ENCODE measurements at places on chromosomes 4 and X.

GRCh38 chr4:19883841-19884240, 367.9 kb upstream of the SLIT2 start:
- no peak for DNase-seq

DNA sequence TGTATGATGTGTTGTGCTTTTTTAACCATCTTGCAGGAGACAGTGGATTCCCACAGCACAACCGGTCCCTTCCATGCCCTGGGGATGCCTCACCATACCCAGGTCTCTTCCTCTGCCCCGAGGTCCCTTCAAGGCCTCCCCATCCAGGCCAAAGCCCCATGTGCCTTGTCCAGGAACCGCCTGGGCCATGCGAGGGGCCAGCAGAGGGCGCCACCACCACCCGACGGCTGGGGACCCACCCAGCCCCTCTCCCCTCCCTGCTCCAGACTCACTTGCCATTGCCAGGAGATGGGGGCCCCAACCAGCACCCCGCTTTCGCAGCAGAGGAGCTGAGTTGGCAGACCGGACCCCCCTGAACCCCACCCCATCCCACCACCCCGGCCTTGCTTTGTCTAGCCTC, 485.5 kb downstream of the TRAM1L1 start:
- DNase-seq, result no peak

DNA sequence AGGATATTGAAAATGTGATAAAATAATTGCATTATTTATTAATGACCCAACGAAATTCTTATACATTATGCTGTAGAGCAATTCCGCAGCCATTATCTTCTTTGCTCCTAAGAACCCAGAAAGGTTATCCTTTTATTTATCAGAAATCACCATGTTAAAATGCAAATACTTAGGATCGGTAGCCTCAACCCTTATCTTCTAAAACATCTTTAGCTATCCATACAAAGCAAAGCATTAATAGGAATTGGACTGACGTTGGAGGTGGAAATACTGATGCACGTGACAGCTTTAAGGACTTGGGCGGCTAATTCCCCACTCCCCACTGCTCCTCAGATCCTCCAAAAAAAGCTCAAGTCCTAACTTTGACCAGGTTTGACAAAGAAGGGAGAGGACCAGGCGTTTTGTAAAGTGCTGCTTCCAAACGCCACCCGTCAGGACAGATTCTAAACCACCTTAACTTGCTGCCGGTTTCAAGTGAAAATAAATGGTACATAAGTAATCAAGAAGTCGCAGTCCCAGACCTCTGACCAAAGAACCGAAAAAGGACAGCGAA, 539 bp upstream of the SPCS3 start:
- DNase-seq, result no peak

DNA sequence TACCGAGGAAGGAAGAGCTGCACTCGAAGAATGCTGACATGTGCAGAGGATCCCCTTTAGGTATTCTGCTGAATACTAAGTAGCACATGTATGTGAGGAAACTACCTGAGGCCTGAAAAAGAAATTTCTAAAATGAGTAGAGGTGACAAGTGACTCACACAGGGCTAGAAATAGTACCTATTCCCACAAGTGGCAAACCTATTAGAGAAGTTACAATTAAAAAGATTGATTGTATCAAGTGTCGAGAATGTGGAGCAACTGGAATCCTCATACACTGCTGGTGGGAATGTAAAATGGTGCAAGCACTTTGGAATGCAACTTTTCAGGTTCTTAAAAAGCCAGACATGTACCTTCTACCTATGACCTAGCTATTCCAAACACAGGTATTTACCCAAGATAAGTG, 47.4 kb downstream of the CCSER1 start:
- no peak for DNase-seq

DNA sequence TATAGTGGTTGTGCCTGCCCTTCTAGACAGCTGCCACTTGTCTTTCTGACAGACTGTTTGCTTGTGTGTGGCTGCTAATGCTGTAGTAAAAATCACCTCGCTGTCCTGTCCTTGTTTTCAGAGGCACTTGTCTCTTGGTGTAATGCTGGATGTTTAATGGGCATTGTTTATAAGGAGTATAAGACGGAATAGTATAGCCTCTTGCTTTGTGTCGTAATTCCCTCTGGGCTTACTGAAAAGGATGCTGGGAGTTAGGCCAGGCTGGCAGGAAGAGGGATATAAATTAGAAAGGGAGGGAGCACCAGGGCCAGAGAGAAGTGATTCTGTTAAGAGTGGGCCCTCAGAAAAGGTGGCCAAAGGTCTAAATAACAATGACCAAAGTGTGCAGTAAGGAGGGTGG, 29.0 kb downstream of the NHS start:
- DNase-seq, result no peak
